Activated T-helper 2 cell treated with anti-CD3 and anti-CD28 coated beads, Interferon-gamma antibody, Interleukin-2, Interleukin-4, amounts not matched to agents 10 μg/mL and 5 μg/mL and 100 μg/mL, durations not matched to agents 14 hours and 24 hours and 36 hours (primary cell): ENCODE measurements at places on chromosomes 5 and 9.

GRCh38 chr5:124239572-124239971, 506.9 kb downstream of the ZNF608 start:
- no peak overlapping the region for H3K27ac ChIP-seq
- no peaks in the 10 kb centered on the region for H3K36me3 ChIP-seq
- no peak overlapping the region for H3K4me3 ChIP-seq
- no peaks in the 10 kb centered on the region for H3K27me3 ChIP-seq
- no peaks in the 10 kb centered on the region for H3K4me1 ChIP-seq

DNA sequence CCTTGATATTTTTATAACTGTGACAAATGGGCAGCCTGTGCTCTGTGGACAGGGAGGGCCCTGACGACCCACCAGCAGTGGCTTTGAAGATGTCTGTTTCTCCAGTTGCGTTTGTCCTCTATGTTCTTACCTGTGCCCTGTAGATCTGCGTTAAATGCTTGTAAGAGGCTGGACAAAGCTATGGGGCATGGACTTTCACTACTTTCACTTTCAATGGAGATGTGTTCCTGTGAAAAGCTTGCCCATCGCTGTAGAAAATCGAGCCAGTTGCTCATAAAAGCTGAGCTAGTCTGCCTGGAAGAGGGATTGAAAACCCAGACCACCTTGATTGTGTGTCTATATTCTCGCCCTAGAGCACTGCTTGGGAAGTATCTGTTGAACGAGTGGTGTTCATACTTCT, 74.1 kb downstream of the PSAT1 start:
- peaks cover 12% of the 10 kb centered on the region for H3K27me3 ChIP-seq
- DNase-seq: no peak

DNA sequence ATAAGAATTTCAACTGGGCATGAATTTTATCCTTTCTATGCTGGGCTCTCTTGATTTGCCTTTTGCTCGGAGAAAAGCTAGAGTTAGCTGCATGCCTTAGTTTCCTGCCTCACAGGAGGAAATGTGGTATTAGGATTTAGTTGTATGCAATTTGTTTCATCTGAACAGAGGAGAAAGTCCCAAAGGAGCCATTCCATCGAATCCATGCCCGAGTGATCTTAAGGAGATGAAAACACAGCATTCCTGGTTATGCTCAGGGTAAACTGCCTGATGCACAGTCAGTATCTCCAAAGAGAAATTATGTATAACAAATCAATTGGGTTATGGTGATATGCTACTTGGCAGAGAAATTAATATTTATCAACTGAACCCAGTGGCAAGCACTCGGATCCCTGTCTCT, 51.1 kb downstream of the TTC1 start:
- H3K4me3 ChIP-seq: no peak overlapping the region
- H3K36me3 ChIP-seq: peaks cover 50% of the 10 kb centered on the region
- DNase-seq: no peak

GRCh38 chr9:84751921-84752320, 82.4 kb downstream of the NTRK2 start:
- no peak overlapping the region for H3K27ac ChIP-seq
- H3K4me1 ChIP-seq: peaks cover 26% of the 10 kb centered on the region
- no peaks in the 10 kb centered on the region for H3K36me3 ChIP-seq
- H3K27me3 ChIP-seq: no peaks in the 10 kb centered on the region

DNA sequence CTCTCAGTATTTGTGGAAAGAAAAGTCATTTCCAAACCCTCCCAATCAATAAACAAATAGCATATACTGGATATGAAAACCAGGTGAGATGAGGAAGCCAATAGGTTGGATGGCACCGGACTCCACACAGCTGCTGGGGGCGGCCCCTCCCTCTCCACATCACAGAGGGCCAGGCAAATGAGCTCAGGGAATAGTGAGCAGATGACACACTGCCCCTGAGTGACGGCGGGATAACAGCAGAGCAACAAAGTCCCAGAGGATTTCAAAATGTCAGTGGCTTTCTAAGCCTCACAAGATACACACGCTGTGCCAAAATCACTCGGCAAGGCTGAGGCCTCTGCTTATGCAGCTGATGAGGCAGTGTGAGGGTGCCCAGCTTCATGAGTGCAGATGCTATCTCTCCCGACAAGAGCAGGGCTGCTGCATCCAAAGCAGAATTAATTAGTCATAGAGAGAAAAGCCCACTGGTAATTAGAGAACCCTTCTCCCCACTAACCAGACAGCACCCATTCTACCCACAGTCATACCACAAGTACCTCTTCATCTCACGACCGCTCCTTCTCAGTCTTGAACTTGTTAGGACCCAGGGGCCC, 235.0 kb upstream of the NFIL3 start:
- no peak overlapping the region for H3K4me3 ChIP-seq
- H3K27me3 ChIP-seq: peaks cover 11% of the 10 kb centered on the region
- no peak for DNase-seq
- no peak overlapping the region for H3K27ac ChIP-seq

DNA sequence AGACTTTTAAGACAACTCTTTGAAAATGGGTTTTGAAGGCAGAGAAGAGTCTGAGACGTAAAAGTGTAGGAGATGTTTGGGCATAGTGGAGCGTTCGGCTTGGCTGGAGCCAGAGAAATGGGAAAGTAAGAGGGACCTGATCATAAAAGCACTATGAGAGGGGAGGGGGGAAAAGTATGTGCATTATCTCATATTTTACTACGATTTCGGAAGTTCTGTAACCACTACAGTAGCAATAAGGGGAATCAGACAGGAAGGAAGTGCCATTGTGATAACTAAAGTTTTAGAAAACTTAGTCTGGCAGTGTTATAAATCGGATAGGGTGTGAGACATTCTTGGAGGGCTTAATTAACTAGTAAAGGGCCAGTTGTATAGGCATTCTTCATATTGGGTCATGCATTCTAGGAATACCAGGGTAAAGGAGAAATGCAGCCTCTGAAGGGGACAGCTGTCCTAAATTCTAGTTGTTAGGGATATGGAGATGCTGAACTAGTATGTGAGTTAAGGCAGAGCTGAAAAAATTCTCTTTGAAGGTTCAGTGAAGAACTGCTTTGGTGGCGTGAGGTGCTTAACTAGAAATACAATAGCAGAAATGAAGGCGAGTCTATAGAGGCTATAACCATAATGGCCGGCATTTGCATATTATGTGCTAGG, 83.8 kb upstream of the FREM1 start:
- peak overlapping the region; percentile 64 for H3K4me3 ChIP-seq
- H3K36me3 ChIP-seq: no peaks in the 10 kb centered on the region
- H3K4me1 ChIP-seq: peaks cover 25% of the 10 kb centered on the region
- peak overlapping the region; percentile 1 for H3K27ac ChIP-seq
- peaks cover 7% of the 10 kb centered on the region for H3K27me3 ChIP-seq

DNA sequence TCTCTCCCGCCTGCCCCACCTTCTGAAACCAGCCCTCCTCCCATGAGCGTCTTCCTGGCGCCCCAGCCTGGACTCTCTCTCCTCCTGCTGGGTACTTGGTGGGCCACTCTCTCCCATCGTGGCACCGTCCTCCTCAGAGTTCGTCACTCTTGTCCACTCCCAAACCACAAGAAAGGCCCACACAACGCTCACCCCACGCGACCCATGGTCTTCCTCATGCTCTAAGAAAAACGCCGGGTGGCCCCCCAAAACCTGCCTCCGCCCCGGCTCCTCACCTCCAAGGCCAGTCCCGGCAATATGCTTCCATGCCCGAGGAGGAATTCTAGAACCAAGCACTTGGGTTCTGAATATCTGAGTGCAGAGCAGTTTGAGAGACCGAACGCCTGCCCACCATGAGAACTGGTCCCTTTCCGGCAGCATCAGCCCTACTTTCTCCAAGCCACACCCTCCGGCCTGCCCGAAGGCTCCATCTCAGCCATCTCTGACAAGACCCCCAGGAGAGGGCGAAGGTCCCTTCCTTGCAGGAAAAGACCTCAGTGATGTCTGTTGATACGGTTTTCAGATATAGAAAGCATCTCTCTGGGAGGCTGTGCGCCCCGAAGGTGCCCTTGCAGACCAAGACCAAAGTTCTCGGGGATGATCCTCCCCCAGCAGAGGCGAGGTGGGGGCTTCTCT, 15.0 kb downstream of the SLC6A3 start:
- no peak for DNase-seq
- H3K27ac ChIP-seq: no peak overlapping the region
- H3K36me3 ChIP-seq: peaks cover 4% of the 10 kb centered on the region
- no peak overlapping the region for H3K4me3 ChIP-seq

- H3K27ac ChIP-seq: no peak overlapping the region
- H3K27me3 ChIP-seq: no peaks in the 10 kb centered on the region
- no peak overlapping the region for H3K4me3 ChIP-seq
- peaks cover 1% of the 10 kb centered on the region for H3K4me1 ChIP-seq
- peaks cover 54% of the 10 kb centered on the region for H3K36me3 ChIP-seq
Observed at GRCh38 chr5:1330847-1331831, 13.8 kb downstream of the CLPTM1L start.

GRCh38 chr5:67234671-67235176, 38.1 kb upstream of the CD180 start:
- no peak overlapping the region for H3K4me3 ChIP-seq
- H3K4me1 ChIP-seq: peaks cover 1% of the 10 kb centered on the region
- H3K27ac ChIP-seq: no peak overlapping the region
- no peaks in the 10 kb centered on the region for H3K36me3 ChIP-seq
- no peak for DNase-seq

- H3K4me1 ChIP-seq: no peaks in the 10 kb centered on the region
- H3K36me3 ChIP-seq: no peaks in the 10 kb centered on the region
- H3K27ac ChIP-seq: no peak overlapping the region
- H3K4me3 ChIP-seq: no peak overlapping the region
Observed at GRCh38 chr5:176776916-176777315, 33.4 kb upstream of the UNC5A start.

GRCh38 chr5:135323701-135324132, 75.3 kb downstream of the MACROH2A1 start:
- H3K4me1 ChIP-seq: peaks cover 16% of the 10 kb centered on the region
- no peaks in the 10 kb centered on the region for H3K27me3 ChIP-seq
- no peak overlapping the region for H3K27ac ChIP-seq
- H3K36me3 ChIP-seq: no peaks in the 10 kb centered on the region
- no peak for DNase-seq

DNA sequence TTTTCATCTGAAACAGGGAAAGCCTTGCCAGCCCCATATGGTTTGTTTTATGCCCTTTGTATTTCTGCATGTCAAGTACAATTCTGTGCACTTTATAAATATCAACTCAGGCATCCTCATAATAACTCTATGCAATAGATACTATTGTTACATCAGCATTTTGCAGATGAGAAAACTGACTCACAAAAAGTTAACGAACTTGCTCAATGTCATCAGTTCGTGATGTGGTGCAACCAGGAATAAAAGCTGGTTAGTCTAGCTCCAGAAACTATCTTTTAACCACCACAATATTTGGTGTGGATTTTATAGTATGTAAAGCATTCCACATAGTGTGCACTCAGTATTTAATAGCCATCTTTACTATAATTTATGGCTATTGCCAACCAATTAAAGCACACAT, 134.9 kb downstream of the MRPS30 start:
- no peaks in the 10 kb centered on the region for H3K27me3 ChIP-seq
- no peak for DNase-seq
- H3K27ac ChIP-seq: no peak overlapping the region
- H3K36me3 ChIP-seq: no peaks in the 10 kb centered on the region

GRCh38 chr5:87829217-87829551, 416.5 kb upstream of the CCNH start:
- no peak overlapping the region for H3K4me3 ChIP-seq
- no peaks in the 10 kb centered on the region for H3K4me1 ChIP-seq
- H3K27me3 ChIP-seq: no peaks in the 10 kb centered on the region
- DNase-seq: no peak

GRCh38 chr9:6247266-6247665, 31.7 kb downstream of the IL33 start:
- DNase-seq: no peak
- no peaks in the 10 kb centered on the region for H3K36me3 ChIP-seq
- peaks cover 8% of the 10 kb centered on the region for H3K4me1 ChIP-seq
- H3K27me3 ChIP-seq: peaks cover 11% of the 10 kb centered on the region
- no peak overlapping the region for H3K27ac ChIP-seq
- no peak overlapping the region for H3K4me3 ChIP-seq

- no peaks in the 10 kb centered on the region for H3K36me3 ChIP-seq
- H3K27me3 ChIP-seq: peaks cover 1% of the 10 kb centered on the region
- no peak for DNase-seq
- H3K4me1 ChIP-seq: no peaks in the 10 kb centered on the region
Observed at GRCh38 chr9:72818385-72818784, 134.5 kb downstream of the ALDH1A1 start.

- H3K4me3 ChIP-seq: no peak overlapping the region
- H3K27ac ChIP-seq: no peak overlapping the region
- H3K4me1 ChIP-seq: peaks cover 17% of the 10 kb centered on the region
Observed at GRCh38 chr9:136381966-136382513, 8.6 kb upstream of the CARD9 start.

GRCh38 chr5:98713027-98713426, 60.4 kb upstream of the RGMB start:
- H3K27ac ChIP-seq: no peak overlapping the region
- H3K27me3 ChIP-seq: no peaks in the 10 kb centered on the region
- H3K4me3 ChIP-seq: no peak overlapping the region

DNA sequence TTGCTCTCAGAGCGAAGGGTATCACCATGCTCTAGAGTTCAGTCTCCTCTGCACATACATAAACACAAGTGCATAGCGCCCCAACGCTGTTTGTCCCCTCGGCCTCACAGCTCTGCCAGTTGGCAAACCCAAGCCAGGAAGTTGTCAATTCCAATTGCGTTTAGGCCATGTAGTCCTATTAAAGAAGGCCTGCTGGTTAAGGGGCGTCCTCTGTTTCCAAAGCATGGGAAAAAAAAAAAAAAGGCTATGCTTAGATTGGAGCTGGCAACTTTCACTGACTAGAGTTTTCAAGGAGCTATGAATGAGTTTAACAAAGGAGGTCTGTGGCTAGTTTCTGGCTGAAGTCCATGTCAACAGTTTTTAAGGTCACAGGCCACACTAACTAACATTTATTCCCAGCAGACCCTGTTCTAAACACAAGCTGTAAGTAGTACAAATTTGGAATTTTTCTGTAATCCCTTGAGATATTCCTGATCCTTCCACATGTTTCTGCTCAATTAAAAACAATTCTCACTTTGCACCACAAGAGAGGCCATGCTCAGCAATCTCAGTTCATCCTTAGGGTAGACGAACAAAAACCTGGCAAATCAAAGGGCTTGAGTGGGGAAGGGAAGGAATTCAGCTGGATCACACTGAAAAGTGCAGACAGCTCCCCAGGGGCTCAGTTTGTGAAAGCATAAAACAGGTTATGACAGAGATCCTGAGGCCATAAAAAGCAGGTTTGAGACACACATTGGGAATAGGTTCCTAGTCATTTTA, 187.7 kb downstream of the DENND1A start:
- H3K4me1 ChIP-seq: no peaks in the 10 kb centered on the region
- no peak for DNase-seq
- H3K36me3 ChIP-seq: no peaks in the 10 kb centered on the region
- H3K4me3 ChIP-seq: no peak overlapping the region

- no peak overlapping the region for H3K4me3 ChIP-seq
- H3K36me3 ChIP-seq: no peaks in the 10 kb centered on the region
- DNase-seq: no peak
- no peaks in the 10 kb centered on the region for H3K27me3 ChIP-seq
- peaks cover 3% of the 10 kb centered on the region for H3K4me1 ChIP-seq
- H3K27ac ChIP-seq: no peak overlapping the region
Observed at GRCh38 chr5:6243706-6244338, 134.5 kb downstream of the MED10 start.
